ENCODE measurements at places on chromosomes 16 and 17.

GRCh38 chr16:25771812-25772568 is 80.2 kb downstream of the HS3ST4 start:
- DNase-seq: no peak

GRCh38 chr17:42559075-42559474 is 2.9 kb upstream of the COASY start:
- no peak for DNase-seq

- DNase-seq: no peak
Observed at GRCh38 chr17:73410586-73411312, 98.9 kb upstream of the CDC42EP4 start.

DNA sequence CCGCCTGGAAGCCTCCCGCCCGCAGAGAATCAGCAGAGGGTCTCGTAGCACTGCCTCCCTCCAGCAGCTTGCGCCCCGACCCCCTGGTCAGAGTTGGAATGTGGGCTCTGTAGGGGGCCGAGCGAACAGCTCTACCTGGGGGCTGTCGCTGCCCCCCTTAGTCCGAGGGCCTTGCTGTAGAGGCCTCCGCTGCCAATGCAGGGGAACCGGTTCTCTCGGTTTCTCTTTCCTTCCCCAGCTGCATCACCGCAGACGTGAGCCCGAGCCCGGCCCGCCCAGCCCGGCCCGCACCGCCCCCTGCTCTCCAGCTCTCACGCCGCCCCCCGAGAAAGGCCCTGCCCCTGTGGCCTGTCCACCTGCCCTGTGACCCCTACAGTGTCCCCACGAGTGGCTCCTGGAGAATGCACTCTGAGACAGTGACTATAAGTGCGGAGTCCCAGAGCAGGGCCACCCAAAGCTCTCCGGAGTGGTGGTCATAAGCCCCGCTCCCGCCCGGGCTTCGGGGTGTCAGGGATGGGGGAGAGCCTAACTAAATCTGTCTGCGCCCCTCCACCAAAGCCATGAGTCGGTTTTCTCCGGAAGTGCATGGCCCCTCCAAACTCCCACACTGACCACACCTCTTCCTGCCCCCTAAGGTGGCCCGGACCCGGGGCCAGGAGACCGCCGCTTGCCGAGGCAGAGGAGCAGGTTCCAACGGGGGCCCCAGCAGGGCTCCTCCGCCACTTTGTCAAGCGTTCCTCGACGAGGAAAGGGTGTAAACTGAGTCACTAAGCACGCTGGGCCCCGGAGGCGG is 1.7 kb downstream of the ARHGAP27 start:
- no peak for DNase-seq

GRCh38 chr17:37841232-37841631 is 83.0 kb upstream of the TBC1D3K start:
- no peak for DNase-seq

GRCh38 chr16:69477546-69477945 is 53.1 kb downstream of the CYB5B start:
- no peak for DNase-seq

DNA sequence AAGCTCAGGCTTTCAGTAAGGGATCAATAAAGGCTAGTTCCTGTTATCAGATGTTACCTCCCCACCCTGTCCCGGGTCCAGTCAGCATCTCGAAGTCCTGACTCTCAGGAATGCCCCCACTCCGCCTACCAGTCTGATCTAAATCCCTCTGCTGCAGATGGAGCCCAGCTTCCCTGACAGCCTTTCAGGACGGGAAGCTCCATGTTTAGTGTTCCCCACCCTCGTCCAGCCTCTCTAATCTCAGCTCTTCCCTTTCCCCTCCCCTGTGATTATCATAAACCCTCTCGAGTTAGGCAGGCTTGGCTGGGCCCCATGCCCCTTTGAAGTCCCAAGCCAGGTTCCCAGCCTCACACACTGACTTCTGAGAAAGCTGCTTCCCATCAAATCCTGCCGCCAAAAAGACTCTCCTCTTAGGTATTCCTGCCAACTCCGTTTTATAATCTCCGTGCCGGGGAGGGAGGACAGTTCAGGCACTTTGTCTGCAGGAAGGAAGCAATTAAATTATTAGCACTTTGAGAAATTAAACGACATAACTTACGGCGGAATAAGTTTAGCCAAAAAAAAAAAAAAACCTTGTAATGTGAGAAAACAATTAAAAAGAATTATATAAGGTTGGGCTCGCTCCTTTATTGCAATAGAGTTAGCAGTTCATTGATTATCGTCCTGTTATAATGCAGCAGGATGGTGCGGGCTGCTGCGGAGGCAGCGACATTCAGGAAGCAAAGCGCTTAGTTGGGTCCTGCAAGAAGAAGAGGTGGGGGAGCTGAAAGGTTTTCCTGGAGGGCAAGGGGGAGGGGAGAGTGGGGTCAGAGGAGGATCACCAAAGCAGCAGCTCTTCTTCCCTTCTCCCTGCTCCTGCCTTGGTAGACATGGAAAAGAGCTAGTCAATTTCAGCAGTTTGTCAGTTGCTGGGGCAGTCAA is 16.8 kb upstream of the ETV4 start:
- no peak for DNase-seq

- no peak for DNase-seq
Observed at GRCh38 chr17:59161477-59161876, 5.9 kb downstream of the PRR11 start.

DNA sequence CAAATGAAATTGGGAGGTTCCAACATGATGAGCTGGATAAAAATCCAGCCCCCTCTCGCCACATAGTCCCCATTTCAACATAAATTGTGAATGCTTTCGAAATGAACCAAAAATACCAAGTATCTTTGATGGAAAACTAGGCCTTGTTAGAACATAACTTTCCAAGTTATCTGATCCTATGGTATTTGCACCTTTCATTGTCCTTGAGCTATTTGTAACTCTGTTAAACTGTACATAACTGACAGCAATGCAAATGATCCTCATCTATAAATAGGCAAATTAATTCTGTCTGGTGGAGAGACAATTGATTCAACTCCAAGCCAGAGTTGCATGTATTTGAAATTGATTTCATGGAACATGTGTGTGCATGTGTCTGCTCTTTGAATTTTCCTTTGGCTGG is 18.2 kb downstream of the CMTM4 start:
- no peak for DNase-seq

DNA sequence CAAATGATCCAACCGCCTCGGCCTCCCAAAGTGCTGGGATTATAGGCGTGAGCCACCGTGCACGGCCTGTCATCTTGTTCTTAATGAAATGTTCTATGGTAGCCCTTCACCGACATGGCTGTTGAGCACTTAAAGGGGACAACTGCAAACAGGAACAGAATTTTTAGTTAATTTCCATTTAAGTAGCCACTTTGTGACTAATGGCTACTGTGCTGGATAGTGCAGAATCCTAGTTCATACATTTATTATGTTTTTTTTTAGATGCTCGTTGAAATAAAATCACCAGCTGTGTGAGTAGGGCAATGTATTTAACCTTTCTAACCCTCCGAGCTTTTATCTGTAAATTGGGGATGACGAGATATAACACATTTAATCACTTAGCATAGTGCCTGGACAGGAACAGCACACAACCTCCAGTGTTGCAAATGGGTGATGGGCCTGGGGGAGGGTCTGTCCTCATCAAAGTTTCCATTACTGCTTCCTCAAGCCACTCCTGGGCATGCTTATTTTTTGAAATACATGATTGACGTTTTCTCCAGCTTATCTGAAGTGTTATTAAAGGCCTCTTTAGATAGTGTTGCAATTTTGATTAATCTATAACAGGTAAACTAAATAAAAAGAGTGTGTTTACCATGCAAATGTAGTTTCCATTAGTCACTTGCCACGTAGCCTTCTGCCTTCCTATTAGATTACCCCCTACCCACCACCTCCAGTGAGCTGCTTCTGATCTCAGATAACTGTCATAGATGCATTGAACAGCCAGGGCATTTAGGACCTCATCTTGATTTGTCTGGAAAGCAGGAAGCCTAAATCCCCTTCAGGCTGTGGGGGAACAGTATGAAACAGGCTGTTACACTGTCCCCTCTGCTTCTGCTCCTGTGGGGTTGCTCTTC is 42.5 kb upstream of the TANC2 start:
- DNase-seq: no peak

GRCh38 chr16:85172455-85173145 is 60.3 kb upstream of the CIBAR2 start:
- DNase-seq: no peak

DNA sequence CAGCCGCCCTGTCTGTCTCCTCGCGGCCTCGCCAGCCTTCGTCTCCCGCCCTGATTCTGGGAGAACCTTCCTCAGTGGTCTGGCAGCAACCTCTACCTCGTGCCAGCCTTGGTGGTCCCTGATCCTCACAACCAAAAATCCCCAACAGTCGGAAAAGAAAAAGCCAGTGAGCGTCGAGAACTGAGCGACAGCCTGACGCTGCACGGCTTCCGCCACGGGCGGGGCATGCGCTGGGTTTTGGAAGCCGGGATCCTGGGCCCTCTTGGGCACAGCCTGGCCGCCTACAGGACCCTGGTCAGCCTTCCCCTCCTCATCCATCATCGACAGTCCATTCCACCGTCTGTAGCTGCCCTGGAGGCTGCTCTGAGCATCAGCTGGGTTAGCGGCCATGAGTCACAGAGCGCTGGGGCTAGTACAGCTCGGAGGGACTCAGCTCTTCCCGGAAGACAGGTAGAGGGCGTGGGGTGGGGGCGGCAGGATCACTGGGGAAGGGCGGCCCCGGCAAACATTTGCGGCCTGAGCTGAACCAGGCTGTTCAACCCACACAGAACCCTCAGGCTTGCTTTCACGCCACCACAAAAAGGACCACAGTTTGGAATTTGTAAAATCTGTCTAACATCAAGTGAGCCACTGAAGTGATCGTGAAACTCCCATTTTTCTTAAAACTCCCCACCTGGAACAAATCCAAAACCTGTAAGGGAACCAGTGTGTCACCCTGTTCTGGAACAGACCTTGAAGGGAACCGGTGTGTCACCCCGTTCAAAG is 55.4 kb upstream of the DOC2B start:
- no peak for DNase-seq

- no peak for DNase-seq
Observed at GRCh38 chr17:17200831-17201230, 5.3 kb downstream of the PLD6 start.

DNA sequence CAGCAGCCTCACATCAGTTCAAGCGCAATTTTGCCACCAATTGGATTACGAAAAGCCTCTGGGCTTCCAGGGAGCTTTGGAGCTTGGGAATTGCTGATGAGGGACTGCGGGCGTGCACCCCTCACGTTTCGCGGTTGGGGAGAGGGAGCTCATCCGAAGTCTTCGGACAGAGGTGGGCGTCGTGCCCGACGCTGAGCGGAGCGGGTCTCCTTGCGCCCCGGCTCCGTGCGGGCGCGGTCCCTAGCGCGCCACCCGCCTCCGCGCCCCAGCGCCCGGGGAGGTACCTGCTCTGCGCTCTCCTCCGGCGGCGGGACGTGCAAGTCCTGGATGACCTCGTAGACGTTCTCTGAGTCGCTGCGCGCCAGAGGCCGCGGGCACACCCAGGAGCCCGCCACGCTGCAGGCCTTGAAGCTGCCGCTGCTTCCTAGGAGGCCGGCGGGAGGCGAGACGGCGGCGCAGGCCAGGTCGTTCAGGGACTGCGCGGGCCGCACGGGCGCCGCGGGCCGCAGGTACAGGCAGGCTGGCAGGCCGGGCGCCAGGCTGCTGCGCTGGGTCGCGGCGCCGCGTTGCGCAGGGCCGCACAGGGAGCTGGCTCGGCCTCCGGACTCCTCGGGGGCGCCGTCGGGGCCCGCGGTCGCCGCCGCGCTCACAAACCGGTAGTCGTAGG is 3.2 kb downstream of the ARHGAP27 start:
- DNase-seq: no peak

GRCh38 chr17:8117980-8118768 is at the start of gene ALOXE3:
ALOXE3 (minus strand) TSS chr17:8118514; CDS start chr17:8117990, 524 bp downstream.
- DNase-seq: no peak

DNA sequence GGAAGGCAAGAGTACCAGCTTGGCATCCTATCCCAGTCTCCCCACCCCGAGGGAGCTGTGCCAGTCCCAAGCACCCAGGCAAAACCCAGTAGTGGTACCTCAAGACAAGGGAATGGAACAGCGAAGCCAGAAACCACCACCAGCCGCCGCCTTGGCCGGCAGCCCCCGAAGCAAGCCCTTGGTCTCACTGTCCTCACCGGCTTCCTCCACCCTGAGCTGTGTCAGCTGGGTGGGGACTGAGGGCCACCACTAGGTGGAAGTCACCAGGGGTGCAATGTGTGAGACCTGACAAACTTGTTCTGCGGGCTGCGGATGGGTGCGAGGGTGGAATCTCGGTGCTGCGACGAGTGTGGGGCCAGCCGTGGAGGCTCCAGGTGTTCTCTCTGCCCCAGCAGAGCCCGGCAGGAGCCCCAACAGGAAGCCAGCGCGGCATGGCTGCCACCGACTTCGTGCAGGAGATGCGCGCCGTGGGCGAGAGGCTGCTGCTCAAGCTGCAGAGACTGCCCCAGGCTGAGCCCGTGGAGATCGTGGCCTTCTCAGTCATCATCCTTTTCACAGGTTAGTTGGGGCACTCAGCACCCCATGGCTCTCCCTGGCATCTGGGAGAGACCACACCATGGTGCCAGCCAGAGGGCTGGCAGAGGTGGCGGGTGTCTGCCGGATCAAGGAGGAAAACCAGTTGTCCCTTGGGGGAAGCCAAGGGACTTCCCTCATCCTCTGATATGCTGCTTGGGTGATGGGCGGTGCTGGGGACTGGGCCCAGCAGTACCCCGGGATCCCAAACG is 6.7 kb downstream of the SMIM5 start:
- no peak for DNase-seq

All from HFF-Myc (cell line).